ENCODE measurements at places on chromosomes 5 and 9. TPM values are rescaled to one million over a fixed set of nuclear protein-coding genes. Genes with fewer than 3 reads are reported as not detected.

DNA sequence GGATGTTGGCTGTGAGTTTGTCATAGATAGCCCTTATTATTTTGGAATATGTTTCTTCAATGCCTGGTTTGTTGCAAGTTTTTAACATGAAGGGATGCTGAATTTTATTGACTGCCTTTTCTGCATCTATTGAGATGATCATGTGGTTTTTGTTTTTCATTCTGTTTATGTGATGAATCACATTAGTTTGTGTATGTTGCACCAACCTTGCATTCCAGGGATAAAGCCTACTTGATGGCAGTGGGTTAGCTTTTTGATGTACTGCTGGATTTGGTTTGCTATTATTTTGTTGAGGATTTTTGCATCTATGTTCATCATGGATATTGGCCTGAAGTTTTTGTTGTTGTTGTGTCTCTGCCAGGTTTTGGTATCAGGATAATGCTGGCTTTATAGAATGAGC, 225.6 kb downstream of the PCSK1 start:
- no peak overlapping the region for H3K27ac ChIP-seq
- DNase-seq = no peak
- H3K4me1 ChIP-seq = no peaks in the 10 kb centered on the region
- H3K36me3 ChIP-seq = no peaks in the 10 kb centered on the region

- H3K36me3 ChIP-seq = no peaks in the 10 kb centered on the region
- no peak overlapping the region for H3K4me3 ChIP-seq
- no peak for DNase-seq
- no peaks in the 10 kb centered on the region for H3K27me3 ChIP-seq
- H3K4me1 ChIP-seq = no peaks in the 10 kb centered on the region
Measured at GRCh38 chr9:101437806-101438232, 2.2 kb upstream of the ALDOB start.

- no peak overlapping the region for H3K4me3 ChIP-seq
- no peaks in the 10 kb centered on the region for H3K4me1 ChIP-seq
- H3K27ac ChIP-seq = no peak overlapping the region
- H3K36me3 ChIP-seq = no peaks in the 10 kb centered on the region
- H3K27me3 ChIP-seq = no peaks in the 10 kb centered on the region
Measured at GRCh38 chr9:130523921-130524320, 55.5 kb upstream of the FUBP3 start.

GRCh38 chr5:59660737-59661136, 232.8 kb downstream of the PDE4D start:
- no peak overlapping the region for H3K4me3 ChIP-seq
- no peaks in the 10 kb centered on the region for H3K4me1 ChIP-seq
- H3K27me3 ChIP-seq = no peaks in the 10 kb centered on the region
- H3K36me3 ChIP-seq = no peaks in the 10 kb centered on the region
- no peak overlapping the region for H3K27ac ChIP-seq
- DNase-seq = no peak

- H3K4me1 ChIP-seq = no peaks in the 10 kb centered on the region
- no peak overlapping the region for H3K4me3 ChIP-seq
- H3K27ac ChIP-seq = no peak overlapping the region
- no peaks in the 10 kb centered on the region for H3K36me3 ChIP-seq
Measured at GRCh38 chr9:115671236-115671962, 482.2 kb upstream of the PAPPA start.

- DNase-seq = no peak
- no peaks in the 10 kb centered on the region for H3K27me3 ChIP-seq
- H3K4me1 ChIP-seq = no peaks in the 10 kb centered on the region
- no peak overlapping the region for H3K4me3 ChIP-seq
Measured at GRCh38 chr5:116842514-116842961, 267.9 kb upstream of the SEMA6A start.

DNA sequence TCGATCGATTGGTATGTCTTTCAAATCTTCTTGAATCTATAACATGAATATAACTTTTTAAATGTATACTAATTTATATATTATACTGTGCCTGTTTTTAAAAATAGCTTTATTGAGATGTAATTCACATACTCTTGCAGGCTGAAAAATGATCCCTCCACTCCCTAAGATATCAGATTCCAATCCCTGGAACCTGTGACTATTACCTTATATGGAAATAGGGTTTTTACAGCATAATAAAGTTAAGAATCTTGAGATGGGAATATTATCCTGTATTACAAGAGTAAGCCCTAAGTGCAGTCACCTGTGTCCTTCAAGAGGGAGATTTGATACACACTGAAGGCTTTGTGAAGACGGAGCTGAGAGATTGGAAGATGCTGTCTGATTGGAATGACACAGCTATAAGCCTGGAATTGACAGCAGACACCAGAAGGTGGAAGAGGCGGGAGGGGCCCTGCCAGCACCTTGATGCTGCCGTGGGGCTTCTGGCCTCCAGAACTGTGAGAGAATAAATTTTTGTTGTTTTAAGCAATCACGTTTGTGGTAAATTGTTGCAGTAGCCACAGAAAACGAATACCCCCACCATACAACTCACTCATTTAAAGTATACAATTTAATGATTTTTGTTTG, 161.3 kb downstream of the RMI1 start:
- no peak overlapping the region for H3K27ac ChIP-seq
- peaks cover 7% of the 10 kb centered on the region for H3K4me1 ChIP-seq
- no peak for DNase-seq
- H3K4me3 ChIP-seq = no peak overlapping the region
- no peaks in the 10 kb centered on the region for H3K36me3 ChIP-seq
- H3K27me3 ChIP-seq = peaks cover 20% of the 10 kb centered on the region

GRCh38 chr9:113154471-113154870, 3.7 kb downstream of the SLC31A2 start:
- no peak overlapping the region for H3K4me3 ChIP-seq
- no peaks in the 10 kb centered on the region for H3K36me3 ChIP-seq
- H3K27me3 ChIP-seq = no peaks in the 10 kb centered on the region
- H3K27ac ChIP-seq = no peak overlapping the region
- peaks cover 38% of the 10 kb centered on the region for H3K4me1 ChIP-seq

DNA sequence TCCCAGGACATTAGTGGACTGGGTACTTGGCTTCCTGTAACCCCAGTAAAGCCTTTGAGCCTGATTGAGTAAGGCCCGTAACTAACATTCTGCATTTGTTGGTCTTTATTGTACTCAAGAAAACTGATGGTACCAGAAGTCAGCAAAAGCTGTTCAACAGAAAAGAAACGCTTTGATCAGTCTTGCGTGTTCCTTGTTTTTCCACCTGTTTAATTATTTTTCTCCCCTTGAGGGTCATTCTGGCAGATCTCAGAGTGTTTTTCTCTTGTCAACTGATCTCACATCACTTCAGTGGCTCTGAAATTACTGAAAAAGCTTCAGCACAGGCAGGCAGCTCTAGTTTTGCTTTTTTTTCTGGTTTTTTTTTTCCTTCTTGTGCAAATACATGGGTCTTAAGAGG, 6.1 kb upstream of the TMEM268 start:
- H3K4me3 ChIP-seq = no peak overlapping the region
- DNase-seq = no peak
- H3K27me3 ChIP-seq = no peaks in the 10 kb centered on the region
- no peak overlapping the region for H3K27ac ChIP-seq
- no peaks in the 10 kb centered on the region for H3K4me1 ChIP-seq

DNA sequence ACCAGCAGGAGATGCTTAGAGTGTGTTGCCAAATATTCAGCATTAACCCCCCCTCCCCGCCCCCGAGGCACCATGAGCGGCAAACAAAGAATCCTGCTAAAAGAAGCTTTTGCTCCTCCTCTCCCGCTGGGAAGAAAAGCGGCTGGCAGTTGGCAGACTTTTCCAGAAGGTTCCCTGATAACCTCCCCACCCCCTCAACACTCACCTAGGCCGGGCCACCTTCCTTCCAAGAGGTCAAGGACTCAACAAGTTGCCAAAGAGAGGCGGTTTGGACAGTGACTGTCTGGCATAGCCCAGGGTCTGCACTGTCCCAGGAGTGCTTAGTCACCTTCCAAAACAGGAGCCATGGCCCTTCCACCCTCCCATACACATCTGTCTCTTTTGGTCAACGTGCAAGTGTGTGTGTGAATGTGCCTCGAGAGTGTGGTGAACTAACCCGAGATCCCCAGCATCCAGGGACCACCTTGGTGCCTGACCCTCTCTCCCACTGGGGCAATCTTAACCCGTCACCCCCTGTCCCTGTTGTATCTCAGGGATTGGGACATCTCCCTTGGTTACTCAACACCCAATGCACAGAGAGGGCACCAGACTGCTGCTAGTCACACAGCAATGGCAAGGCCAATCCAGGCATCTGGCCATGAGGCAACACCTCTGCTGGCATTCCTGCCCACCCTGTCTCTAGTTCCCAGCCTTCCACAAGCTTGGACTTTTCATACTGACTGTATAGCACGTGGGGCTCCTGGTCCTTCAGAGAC, 18.9 kb downstream of the CAMK2A start:
- no peak for DNase-seq
- H3K4me1 ChIP-seq = no peaks in the 10 kb centered on the region
- no peaks in the 10 kb centered on the region for H3K27me3 ChIP-seq

GRCh38 chr5:10400831-10401230, 40.8 kb upstream of the ROPN1L start:
- H3K27me3 ChIP-seq = no peaks in the 10 kb centered on the region
- no peak overlapping the region for H3K27ac ChIP-seq
- H3K4me1 ChIP-seq = no peaks in the 10 kb centered on the region
- no peak overlapping the region for H3K4me3 ChIP-seq
- H3K36me3 ChIP-seq = peaks cover 36% of the 10 kb centered on the region

DNA sequence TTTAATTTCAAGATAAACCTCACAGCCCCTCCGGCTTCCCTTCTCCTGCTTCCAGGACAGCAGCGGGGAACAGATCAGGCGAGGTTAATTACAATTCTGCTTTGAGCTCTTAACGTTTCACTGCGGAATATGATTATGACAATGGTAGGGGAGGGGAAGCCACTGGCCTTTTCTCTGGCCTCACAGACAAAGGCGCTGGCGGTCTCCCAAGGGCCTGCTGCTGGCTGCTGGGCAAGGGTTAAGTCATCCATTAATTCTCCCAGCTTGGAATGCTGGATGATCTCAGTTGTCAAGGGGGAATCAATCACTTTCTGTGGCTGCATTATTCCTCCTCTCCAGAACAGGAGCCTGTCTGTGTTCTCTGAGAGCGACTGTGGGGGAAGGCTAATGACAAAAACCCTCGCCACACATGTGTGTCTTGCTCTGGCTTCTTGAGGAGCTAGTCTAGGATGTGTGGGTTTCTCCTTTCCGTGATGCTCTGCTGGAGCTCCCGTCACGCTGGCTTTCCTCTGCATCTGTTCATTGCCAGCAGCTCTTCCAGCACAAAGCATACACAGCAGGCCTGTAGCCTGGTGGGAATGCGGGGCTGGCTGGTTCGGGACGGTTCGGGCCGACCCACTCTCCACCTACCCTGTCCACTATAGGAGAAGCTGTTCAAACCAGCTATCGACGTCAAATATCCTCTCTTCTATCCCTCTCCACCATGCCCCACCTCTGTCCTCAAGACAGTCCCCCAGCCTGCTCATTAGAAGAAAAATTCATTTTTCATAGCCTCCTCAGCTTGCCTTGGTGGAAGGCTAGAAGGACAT, 82.8 kb downstream of the DCP2 start:
- DNase-seq = no peak
- H3K36me3 ChIP-seq = no peaks in the 10 kb centered on the region
- H3K4me1 ChIP-seq = peaks cover 14% of the 10 kb centered on the region
- H3K4me3 ChIP-seq = no peak overlapping the region

GRCh38 chr5:168047669-168048111, 243.8 kb upstream of the WWC1 start:
- no peak overlapping the region for H3K4me3 ChIP-seq
- DNase-seq = no peak
- no peaks in the 10 kb centered on the region for H3K36me3 ChIP-seq
- no peaks in the 10 kb centered on the region for H3K27me3 ChIP-seq
- no peaks in the 10 kb centered on the region for H3K4me1 ChIP-seq
- H3K27ac ChIP-seq = no peak overlapping the region

- peaks cover 48% of the 10 kb centered on the region for H3K4me1 ChIP-seq
- H3K27me3 ChIP-seq = no peaks in the 10 kb centered on the region
- H3K27ac ChIP-seq = peak overlapping the region; percentile 11
- no peaks in the 10 kb centered on the region for H3K36me3 ChIP-seq
- peak; percentile 70 for DNase-seq
Measured at GRCh38 chr5:173884402-173885053, 3.6 kb upstream of the CPEB4 start.

GRCh38 chr5:135220394-135221186, 178.4 kb downstream of the MACROH2A1 start:
- DNase-seq = no peak
- no peaks in the 10 kb centered on the region for H3K4me1 ChIP-seq
- H3K4me3 ChIP-seq = no peak overlapping the region
- no peaks in the 10 kb centered on the region for H3K36me3 ChIP-seq
- no peaks in the 10 kb centered on the region for H3K27me3 ChIP-seq
- no peak overlapping the region for H3K27ac ChIP-seq

GRCh38 chr9:122119166-122119521, 26.0 kb upstream of the TTLL11 start:
- no peak overlapping the region for H3K27ac ChIP-seq
- H3K27me3 ChIP-seq = no peaks in the 10 kb centered on the region
- no peak overlapping the region for H3K4me3 ChIP-seq
- no peak for DNase-seq

KCNT1 gene
- 0.06 TPM for total RNA-seq

DNA sequence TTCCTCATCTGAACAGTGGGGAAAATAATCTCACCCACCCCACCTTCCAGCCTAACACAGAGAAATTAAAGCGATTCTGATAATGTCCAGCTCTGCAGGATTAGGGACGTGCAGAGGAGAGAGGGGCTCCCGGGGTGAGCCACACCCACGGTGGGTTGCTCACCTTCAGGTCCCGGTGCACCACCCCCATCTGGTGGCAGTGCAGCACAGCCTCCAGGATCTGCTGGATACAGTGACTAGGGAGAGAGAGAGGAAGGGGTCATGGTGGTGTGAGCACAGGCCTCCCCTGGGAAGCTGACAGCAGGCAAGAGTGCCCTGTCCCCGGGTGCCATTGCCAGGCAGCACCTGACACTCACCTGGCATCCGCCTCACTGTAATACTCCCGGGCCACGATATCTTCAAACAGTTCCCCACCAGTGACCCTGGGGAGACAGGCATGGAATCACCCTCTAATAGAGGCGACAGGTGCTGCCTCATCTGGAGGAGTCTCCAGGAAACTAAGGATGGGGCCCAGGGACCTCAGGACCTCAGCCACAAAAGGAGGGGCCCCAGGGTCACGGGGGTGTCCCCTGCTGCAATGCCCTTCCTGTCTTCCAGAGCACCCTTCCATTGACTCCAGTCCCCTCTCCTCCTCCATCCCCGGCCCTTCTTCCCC, 33.0 kb downstream of the CAMK2A start:
- no peaks in the 10 kb centered on the region for H3K4me1 ChIP-seq
- H3K36me3 ChIP-seq = no peaks in the 10 kb centered on the region
- no peaks in the 10 kb centered on the region for H3K27me3 ChIP-seq
- H3K4me3 ChIP-seq = no peak overlapping the region
- DNase-seq = no peak

DNA sequence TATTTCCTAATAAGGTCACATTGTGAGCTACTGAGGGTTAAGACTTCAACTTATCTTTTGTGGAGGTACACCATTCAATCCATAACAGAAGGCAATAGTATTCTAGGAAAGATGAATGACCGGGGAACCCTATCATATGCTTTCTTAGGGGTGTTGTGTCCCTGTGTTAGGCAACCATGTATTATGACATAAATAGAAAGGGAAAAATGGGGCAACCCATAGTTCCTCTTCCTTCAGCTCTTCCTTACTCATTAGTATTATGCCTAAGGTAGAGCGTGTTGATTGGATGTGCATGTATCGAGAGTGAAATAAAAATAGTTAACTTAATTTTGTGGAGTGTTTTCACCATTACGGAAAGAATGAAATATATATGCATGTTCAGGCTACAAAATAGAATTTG, 6.0 kb upstream of the CCNJL start:
- H3K4me1 ChIP-seq = no peaks in the 10 kb centered on the region
- H3K36me3 ChIP-seq = no peaks in the 10 kb centered on the region
- no peak overlapping the region for H3K27ac ChIP-seq
- no peak for DNase-seq
- no peaks in the 10 kb centered on the region for H3K27me3 ChIP-seq
- H3K4me3 ChIP-seq = no peak overlapping the region

NR5A1 gene
- total RNA-seq = not detected

Measured in CD4-positive, alpha-beta memory T cell (primary cell).